D341Med (cell line): ENCODE measurements at places on chromosomes 16 and 17.

DNA sequence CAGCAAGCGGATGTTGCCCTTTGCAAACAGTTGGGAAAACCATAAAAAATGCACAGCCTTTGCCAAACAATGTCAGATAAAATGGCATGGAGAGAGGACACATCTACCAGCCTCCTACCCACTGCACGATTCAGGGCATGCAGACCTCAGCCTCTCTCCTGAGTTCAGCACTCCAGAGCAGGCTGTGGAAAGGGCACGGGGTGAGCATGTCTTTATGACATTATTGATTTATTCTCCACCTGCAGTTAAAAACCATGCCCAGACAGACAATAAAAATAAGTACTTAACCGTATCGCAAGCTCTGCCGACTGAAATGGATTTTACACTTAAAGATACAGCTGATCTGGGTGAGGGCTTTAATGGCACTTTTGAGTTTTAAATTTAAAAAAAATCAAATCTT, 127.1 kb downstream of the MAF start:
- no peak for DNase-seq

GRCh38 chr17:17403899-17404576, 72.8 kb upstream of the MED9 start:
- peak; percentile 58 for DNase-seq

DNA sequence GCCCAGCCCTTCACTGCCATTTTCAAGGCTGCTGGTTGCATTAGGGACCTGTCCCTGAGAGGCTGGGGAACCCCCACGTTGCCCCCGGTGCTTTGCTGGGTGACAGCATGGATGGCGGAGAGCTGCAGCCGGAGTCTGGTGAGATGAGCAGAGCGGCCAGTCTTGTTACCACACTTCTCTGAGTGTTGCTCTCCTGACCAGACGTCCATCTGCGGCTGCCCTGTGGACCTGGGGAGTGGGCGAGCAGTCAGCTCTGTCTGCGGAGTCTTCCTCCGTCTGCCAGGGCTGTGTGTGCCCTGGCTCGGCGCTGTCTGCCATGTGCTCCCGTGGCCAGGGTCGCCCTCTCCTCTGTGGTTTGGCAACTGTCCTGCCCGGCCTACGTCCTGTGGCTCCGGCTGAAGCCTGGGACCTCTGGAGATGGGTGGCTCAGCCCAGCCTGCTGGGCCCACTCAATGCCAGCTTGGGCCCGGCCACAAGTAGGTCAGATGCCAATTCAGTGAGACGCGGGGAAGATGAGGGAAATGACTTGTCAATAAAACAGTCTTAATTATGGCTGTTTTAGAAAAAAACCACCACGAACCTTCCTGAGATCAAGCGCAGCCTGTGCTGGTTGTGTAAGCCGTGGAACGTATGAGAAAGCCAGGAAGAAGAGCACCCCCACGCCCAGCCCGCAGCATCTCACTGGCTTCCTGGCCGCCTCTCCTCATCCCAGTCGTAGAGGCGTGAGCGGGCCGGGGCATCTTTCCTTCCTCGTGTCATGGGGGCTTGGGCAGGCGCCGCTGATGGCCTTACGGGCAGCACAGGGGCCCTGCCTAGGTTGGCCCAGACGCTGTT, 7.9 kb downstream of the KCTD5 start:
- peak; percentile 15 for DNase-seq

DNA sequence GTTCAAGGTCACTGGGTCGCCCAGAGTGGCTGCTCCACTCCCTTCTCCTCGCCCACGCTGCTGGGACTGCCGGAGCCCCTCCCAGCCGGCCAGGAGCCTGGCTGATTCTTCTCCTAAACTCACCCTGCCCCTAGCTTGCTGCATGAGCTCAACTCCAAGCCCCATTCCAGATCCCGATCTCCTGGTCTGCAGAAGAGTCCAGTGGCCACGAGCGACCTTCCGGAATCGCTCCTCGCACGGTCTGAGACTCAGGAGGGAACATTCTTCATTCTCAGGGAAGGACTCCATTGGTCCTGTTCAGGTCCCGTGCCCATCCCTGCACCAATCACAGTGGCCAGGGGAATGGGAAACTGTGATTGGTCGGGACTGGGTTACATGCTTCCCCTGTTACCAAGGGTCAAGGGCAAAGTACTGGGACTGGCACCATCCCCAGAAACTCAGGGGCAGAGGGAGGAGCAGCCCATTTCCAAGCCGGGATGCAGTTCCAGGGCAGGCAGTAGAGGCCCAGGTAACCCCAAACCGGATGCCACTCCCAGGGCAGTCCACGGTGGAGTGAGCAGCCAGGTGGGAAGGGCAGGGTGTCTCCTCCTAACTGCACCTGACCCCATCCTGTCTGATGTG, 24.5 kb upstream of the CIBAR2 start:
- DNase-seq: no peak

DNA sequence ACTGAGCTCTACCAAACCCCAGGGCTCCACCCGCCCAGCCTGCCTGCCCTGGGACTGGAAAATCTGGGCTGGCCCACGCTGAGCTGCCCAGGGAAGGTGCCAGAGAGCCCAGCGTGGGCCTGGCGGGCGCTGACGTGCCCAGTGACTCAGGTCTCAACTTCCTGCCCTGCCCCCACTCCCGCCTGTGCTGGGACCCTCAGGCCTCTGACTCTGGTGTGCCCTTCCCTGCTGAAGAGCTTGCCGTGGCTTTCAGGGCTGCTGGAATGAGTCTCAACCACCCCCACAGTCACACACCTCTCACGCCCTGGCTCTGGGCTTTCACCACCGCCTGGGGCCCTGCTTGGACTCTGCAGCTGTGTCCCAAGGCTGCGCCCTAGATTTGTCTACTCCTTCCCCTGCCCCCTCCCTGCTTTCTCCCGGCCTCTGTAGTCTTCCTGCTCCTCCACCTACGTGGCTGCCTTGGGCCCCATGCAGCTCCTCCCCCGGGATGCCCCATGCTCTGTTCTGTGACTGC, 10.4 kb downstream of the LLGL1 start:
- DNase-seq: no peak

GRCh38 chr16:70680495-70681381, 5.1 kb downstream of the MTSS2 start:
- no peak for DNase-seq

DNA sequence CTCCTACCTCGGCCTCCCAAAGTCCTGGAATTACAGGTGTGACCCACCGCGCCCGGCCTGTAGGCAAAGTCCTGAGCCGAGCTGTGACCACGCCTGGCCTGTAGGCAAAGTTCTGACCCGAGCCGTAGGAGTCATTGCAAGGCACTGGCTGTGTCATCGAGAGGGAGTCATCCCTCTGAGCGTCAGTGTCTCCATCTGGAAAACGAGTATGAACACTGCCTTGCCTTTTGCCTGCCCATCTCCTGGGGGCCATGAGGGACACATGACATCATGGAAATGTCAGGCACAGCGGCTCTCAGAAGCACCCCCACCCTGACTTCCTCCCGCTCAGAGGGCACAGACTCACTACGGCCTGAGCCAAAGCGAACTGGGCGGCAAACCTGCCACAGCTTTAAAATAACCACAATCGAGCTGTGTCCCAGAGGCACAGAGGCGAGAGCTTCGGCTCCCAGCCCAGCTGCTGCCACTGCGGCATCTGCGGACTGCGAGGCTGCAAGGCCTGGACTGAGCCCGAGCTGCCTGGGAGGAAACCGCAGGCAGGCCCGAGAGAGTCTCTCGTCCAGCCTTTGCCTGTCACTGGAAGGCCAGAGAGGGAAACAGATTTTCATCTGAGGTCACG, 50.8 kb downstream of the RPH3AL start:
- DNase-seq: no peak

DNA sequence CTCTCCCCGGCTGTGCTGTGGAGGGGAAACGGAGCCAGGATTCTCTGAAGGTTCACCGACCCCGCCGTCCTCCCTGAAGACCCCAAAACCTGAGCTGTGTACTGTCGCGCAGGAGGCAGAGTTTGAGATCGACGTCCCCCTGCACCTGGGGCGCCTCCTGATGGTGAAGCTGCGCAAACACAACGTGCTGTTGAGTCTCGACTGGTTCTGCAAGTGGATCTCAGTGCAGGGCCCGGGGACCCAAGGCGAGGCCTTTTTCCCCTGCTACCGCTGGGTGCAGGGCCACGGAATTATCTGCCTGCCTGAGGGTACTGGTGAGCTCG, 62.6 kb upstream of the TEKT1 start:
- DNase-seq: peak; percentile 24

- DNase-seq: no peak
These were observed 70.0 kb upstream of the HS3ST3A1 start for GRCh38 chr17:13671771-13672170.

DNA sequence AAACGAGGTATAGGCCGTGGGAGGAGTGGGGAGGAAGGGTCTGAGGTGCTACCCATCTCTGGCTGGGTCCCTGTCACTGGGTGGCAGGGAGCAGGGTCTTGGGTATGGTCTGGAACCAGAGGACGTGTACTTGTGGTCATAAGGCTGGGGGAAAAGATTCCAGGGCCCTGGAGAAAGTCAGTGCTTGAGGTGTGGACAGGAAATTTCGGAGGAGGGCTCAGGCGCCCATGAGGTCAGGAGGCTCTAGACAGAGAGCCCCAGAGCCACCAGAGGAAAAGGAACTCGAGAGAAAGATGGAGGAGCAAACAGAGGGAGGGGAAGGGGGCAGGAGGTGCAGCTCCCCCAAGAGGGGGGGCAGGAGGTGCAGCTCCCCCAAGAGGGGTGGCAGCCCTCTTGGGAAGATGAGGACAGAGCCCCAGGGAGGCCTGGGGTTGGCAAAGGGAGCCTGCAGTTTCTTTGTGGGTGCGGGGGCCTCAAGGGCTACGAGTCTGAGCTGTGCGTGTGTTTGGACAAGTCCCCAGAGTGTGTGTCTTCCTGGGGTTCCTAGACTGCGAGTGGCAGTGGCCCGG, 683 bp upstream of the SLC7A6 start:
- no peak for DNase-seq

GRCh38 chr17:4066210-4066609, 76.6 kb downstream of the ZZEF1 start:
- DNase-seq: no peak

DNA sequence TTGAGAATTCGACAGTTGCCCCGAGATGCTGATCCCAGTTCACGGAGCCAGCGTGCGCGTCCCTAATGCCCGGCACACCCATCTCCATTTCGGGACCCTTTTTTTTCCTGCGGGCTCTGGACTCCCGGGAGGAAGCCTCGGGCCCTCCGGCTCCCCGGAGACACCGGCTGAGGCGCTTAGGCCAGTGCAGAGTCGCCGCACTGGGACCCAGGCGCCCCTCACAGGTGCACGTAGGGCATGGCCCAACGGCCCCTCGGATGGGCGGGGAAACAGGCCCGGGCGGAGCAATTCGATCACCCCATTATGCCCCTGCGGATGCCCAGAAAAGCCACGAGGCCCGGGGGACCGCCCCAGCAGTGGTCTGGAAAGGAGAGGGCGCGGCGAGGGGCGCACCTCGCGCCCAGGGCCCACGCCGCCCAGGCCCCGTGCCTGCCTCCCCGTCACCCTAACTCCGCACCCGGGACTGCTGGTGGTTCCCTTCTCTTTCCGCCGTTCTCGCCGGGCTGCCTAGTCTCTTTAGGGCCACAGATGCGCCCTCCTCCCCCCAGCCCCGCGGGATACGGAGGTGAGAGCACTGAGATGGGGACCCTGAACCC, 18.5 kb upstream of the ZFHX3 start:
- peak; percentile 43 for DNase-seq

DNA sequence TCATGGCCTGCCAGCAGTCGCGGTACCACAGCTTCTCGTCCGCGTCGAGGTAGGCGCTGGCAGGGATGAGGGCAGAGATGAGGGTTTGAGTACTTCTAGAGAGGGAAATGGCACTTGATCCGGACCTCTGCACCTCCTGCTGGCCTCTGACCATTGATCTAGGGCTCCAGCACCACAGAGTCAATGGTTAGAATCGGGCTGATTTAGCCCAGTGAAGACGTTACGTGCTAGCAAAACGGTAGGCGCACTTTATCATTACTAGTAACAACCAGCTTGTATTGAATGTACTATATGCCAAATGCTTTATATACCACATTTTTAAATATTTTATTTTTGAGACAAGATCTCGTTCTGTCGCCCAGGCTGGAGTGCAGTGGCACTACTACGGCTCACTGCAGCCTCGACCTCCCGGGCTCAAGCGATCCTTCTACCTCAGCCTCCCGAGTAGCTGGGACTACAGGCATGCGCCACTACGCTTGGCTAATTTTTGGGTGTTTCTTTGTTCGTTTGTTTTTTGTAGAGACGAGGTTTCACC, 526 bp downstream of the TSNAXIP1 start:
- no peak for DNase-seq

DNA sequence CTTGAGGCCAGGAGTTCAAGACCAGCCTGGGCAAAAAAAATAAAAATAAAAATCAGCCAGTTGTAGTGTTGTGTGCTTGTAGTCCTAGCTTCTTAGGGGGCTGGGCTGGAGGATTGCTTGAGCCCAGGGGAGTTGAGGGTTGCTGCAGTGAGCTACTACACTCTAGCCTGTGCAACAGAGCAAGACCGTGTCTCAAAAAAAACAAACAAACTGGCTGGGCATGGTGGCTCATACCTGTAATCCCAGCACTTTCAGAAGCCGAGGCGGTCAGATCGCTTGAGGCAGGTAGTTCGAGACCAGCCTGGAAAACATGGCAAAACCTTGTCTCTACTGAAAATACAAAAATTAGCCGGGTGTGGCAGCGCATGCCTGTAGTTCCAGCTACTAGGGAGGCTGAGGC, 4.9 kb upstream of the UBALD2 start:
- no peak for DNase-seq

DNA sequence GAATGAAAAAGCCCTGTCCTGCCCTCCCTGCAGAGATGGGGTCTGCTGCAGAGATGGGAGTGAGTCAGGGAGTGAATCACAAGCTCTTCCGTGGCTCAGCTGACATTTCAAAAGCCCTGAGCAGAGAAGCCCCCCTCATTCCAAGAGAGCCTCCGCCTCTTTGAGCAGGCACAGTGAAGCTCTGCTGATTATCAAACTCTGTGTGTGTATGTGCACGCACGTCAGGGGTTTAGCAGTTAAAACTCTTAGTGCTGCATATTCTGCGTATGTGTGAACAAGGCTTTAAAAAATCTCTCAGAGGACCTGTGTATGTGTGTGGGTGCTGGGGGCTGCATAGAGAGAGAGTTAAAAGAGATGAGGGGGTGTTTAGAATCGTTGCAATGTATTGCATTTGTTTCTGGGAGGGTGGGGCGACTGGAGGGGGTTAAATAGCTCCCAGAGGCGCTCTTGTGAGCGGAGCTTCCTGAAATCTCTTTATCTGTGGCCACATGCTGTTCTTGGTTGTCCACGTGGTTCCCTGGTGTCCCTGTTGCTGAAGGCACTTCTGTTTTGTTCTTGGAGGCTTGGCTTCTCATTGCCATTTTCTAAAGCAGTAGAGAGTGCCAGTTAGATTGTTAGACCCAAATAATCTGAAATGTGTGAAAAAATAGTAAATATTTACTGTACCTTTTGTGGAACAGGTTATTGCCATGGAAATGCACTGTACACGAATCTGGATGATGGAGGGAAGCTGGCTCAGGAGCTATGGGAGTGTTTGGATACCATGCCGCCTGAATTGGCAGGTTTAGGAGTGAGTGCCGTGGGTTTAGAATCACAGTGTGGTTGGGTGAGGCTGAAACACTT, 116.6 kb downstream of the PRKCB start:
- DNase-seq: no peak

DNA sequence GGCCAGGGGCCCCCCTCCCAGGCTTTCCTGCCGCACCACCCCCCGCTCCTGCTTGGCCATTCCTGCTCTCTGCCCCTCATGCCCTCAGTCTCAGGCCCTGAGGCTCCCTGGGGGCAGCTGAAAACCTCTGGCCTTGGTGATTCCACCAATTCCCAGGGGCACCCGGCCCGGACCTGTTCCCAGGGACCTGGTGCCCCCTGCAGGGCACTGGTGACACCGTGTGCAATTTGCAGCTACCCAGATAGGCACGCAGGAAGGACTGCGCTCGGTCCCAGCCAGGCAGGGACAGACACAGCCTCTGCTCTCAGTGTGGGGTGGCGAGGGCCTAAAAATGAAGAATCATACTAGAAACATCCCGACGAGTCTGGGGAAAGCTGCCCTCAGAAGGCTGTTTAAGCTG, 13.4 kb downstream of the WFDC1 start:
- peak; percentile 88 for DNase-seq

- DNase-seq: peak; percentile 33
These were observed 10.1 kb downstream of the DYNC1LI2 start for GRCh38 chr16:66741169-66741900.
